Right ventricle myocardium superior (tissue), 1 donor: ENCODE measurements at places on chromosomes 11 and 22. TPM values are rescaled to one million over a fixed set of nuclear protein-coding genes. Genes with fewer than 3 reads are reported as not detected.

DNA sequence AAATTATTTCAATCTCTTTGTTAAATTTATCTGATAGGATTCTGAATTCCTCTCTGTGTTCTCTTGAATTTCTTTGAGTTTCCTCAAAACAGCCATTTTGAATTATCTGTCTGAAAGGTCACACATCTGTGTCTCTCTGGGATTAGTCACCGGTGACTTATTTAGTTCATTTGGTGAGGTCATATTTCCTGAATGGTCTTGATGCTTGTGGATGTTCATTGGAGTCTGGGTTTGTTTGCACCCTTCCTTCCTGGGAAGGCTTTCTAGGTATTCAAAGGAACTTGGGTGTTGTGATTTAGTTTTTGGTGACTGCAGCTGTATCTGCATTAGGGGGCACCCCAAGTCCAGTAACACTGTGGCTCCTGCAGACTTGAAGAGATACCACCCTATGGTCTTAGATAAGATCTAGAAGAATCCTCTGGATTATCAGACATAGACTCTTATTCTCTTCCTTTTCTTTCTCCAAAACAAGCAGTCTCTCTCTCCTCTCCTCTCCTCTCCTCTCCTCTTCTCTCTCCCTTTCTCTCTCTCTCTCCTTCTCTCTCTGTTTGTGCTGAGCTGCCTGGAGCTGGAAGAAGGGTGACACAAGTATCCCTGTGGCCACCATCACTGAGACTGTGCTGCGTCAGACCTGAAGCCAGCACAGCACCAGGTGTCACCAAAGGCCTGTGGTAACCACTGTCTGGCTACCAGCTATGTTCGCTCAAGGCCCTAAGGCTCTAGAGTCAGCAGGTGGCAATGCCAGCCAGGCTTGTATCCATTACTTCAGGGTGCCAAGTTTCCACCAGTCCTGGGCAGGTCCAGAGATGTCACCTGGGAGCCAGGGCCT, 3.3 kb upstream of the HEPN1 start:
- DNase-seq = no peak

GRCh38 chr22:50270666-50271394, 650 bp upstream of the MAPK11 start:
- DNase-seq = peak; percentile 83

DNA sequence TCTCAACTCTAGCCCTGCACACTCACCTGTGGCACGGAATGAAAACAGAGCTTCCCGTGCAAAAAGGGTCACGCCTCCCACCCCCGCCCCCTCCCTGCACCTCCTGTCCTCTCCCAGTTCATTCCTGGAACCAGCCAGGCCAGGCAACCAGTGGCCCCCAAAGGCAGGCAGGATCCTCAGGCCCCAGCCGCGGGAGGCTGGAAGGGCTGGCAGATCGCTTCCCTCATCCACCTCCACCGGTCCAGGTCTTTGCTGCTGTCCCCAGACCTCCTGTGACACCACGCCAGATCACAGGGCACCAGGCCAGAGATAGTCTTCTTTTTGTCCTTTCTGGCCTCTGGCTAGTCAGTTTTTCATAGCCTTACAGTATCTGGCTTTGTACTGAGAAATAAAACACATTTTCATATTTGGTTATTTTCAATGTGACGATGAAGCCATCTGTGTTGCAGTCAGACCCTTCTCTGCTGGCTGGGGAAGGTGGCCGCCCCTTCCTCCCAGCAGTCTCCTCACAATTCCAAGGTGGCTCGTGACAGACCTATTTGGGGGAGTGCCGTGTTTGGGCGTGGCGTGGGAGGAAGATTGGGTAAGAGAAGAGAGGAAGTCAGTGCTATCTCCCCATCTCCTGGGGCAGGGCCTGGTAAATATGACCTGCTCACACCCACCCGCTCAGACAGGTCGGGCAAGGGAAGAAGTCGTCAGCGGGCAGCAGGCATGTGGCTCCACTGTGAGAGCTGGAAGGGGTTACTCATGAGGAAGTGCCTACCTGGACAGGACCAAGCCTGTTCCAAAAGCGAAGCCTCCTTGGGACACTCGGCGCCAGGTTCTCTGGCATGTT, 9.1 kb downstream of the SSH3 start:
- no peak for DNase-seq

- DNase-seq = no peak
These were observed 12.5 kb downstream of the IRAG1 start for GRCh38 chr11:10680956-10681487.

GRCh38 chr11:87134524-87135106, 96.9 kb downstream of the TMEM135 start:
- no peak for DNase-seq

DNA sequence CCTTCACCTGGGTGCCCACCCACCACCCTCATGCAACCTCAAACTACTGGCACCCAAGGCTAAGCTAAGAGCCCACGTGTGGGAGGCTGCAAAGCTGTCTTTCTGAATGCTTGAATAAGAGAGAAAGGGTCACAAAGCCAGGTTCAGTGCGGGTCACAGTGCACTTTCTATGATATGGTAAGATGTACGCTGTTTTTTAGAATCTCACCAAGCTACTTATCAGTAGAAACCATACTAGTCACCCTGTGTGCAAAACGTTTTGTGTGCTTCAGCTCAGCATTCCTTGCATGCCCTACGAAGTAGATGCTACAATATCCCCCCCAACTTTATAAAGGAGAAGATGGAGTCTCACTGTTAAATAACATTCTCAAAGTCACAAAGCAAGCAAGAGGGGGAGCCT, 14.9 kb downstream of the P2RX3 start:
- no peak for DNase-seq

GRCh38 chr11:7490535-7490934, 5.2 kb downstream of the OLFML1 start:
- DNase-seq = no peak

DNA sequence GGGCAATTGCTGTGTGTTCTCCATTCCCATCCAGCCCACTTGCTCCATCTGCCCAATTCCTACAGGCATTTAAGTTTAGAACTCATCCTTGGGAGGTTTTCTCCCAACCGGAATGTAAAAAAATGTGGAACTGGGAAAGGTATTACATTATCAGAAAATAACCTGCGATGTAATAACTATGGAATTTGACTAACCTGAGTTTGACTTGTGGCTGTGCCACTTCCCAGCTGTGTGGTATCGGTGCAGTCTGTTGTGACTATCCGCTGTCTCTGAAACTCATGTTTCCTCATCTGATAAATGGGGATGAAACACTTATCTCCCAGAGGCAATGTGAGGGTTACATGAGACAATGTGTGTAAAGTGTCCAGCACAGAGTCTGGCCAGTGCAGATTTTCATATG, 77.6 kb downstream of the TENM4 start:
- DNase-seq = no peak

- DNase-seq = no peak
These were observed 118.1 kb upstream of the APOA1 start for GRCh38 chr11:116955548-116955947.

- DNase-seq = peak; percentile 57
These were observed 437 bp downstream of the KIAA0930 start for GRCh38 chr22:45240104-45240809.

- DNase-seq = no peak
These were observed 32.4 kb downstream of the PIK3IP1 start for GRCh38 chr22:31259798-31260473.

GRCh38 chr11:3195251-3196160, 23.1 kb downstream of the MRGPRG start:
- DNase-seq = no peak

- peak; percentile 77 for DNase-seq
These were observed 206.5 kb upstream of the CTSC start for GRCh38 chr11:88543902-88544655.

GRCh38 chr11:21897752-21898151, 295.1 kb upstream of the ANO5 start:
- DNase-seq = no peak

DNA sequence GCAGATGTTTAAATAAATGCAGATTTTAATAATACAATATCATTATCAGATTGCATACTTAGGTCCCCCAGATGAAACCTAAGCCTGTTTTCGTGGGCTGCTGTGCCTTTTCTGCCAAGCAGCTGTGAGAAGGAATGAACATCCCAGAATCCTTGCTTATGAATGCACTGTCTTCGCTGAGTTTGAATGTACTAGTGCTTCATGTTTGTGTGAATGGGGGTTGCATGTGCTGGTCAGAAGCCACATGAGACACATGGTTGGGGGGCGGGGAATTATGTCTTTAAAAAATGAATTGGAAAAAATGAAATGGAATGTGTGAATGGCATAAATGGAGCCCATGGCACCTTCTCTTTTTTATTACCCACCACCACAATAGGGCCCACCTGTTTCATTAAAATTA, 125.4 kb upstream of the HSD17B12 start:
- no peak for DNase-seq

DNA sequence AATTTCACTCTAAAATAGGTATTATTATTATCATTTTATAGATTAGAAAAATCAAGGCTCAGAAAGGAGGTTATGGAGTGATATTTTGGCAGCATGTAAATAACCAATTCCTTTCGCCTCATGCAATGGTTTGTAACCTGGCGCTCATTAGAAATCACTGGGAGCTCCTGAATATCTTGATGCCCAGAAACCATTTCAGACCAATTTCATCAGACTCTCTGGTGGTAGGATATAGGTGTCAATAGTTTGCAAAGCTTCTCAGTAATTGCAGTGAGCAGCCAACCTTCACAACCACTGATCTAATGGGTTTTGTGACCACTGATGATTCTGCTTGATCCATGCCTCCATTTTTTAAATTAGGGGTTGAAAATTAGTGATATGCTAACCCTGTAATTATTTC, 57.8 kb upstream of the ZC3H12C start:
- DNase-seq = no peak

DNA sequence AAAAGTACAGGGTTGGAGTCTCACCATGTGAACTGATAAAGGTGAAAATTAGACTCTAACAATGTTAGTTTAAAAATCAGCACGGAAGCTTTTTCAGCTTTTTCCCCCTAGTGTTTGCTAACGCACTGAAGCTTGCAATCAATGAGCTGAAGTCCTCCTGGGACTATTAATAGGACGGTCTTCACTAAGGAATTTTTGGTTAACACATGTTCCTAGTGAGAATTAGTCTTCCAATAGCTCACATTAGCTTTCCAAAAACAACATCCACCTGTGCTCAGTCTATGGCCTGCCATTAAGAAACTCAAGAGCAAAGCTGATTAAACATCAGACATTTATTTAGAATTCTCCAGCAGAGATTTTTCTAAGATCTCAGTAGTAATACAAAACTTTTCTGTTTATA, 26.7 kb upstream of the DDI1 start:
- no peak for DNase-seq

GRCh38 chr22:30279046-30279788, 10.1 kb downstream of the CASTOR1 start:
- DNase-seq = peak; percentile 79

GRCh38 chr11:34104680-34105078, 750 bp upstream of the NAT10 start:
- DNase-seq = no peak

RAPSN gene
- 6.7 TPM for total RNA-seq

ALDH3B1 gene
- total RNA-seq = 4.4 TPM

MS4A4A gene
- 15.2 TPM for total RNA-seq

FADS1 gene
- 21.3 TPM for total RNA-seq

KRTAP5-10 gene
- total RNA-seq = not detected

TTC36 gene
- total RNA-seq = 0.30 TPM

PIK3IP1 gene
- 10.4 TPM for total RNA-seq

SHISA8 gene
- total RNA-seq = 6.4 TPM

MAPK8IP1 gene
- total RNA-seq = 4.5 TPM

ADAMTS15 gene
- 43.5 TPM for total RNA-seq

RCOR2 gene
- total RNA-seq = 9.9 TPM

PNPLA5 gene
- not detected for total RNA-seq

PKP3 gene
- total RNA-seq = 0.86 TPM
